ENCODE measurements at places on chromosomes 12 and 14.

DNA sequence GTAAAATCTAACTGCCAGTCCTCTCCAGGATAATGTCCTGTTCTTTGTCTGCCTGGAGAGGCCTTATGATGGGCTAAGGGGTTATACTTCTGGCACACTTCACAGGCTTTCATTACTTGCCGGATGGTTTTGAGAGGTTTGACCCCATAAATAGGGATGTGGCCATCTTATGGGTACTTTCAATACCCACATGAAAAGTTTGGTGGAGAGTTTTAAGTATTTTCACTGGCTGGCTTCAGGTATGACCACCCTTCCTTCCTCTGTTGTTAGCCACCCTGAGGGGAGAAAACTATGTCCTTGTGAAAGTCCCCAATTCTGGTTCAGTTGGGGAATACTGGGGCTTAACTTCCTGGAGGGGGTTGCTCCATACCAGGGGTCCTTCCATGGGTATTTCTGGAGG lies 54.8 kb downstream of the ASCL4 start:
- no peak for DNase-seq

- no peak for DNase-seq
Observed at GRCh38 chr12:31991815-31992214, 32.6 kb downstream of the RESF1 start.

DNA sequence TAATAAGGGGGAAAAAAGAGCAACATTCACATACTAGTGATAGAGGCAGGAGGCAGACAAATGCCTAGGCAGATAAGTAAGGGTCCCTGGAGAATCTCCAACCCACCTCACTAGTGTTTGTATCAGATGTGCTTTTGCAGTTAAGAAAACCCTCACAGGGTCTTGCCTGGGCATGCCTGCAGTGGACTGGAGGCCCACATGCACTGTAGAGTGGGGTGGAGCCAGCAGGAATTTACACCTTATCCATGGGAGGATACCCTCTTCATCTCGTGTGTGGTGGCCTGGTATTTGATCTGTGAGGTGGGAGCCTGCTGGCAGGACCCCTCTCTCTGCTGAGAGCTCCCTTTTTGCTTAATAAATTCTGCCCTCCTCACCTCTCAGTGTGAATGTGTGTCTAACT lies 238.0 kb upstream of the SLC16A7 start:
- DNase-seq, result no peak

- no peak for DNase-seq
Observed at GRCh38 chr12:32159925-32160324, 53.3 kb downstream of the BICD1 start.

GRCh38 chr12:52151837-52152783 lies 39.7 kb downstream of the KRT80 start:
- DNase-seq, result peak; percentile 43

DNA sequence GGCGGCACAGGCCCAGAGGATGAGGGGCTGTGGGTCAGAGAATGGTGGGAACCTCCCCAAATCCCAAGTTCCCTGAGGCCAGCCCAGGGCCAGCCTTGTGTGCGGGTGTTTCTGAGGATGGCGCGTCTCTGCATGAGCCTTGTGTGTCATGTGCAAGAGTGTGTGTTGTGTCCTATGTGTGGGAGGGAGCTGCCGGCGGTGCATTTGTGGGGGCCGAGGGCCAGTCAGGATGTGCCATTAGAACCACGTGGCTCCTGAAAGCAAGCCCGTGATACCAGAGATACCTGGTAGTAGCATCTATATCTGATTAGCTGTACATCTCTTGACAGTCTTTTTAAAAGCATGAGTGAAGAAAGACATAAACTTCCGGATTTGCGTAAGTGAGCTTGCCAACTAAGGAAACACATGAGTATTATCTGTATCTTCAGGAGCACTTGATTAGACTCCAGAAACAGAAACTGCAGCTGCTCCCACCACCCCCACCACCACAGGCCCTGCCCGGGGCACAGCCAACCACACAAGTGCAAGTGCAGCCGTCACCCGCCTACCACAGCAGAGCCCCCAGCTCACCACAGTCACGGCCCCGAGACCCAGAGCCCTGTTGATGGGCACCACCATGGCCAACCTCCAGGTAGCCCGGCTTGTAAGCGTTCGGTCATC lies 19.2 kb downstream of the DDX51 start:
- no peak for DNase-seq

- peak; percentile 62 for DNase-seq
Observed at GRCh38 chr14:99654235-99654985, 9.5 kb downstream of the HHIPL1 start.

DNA sequence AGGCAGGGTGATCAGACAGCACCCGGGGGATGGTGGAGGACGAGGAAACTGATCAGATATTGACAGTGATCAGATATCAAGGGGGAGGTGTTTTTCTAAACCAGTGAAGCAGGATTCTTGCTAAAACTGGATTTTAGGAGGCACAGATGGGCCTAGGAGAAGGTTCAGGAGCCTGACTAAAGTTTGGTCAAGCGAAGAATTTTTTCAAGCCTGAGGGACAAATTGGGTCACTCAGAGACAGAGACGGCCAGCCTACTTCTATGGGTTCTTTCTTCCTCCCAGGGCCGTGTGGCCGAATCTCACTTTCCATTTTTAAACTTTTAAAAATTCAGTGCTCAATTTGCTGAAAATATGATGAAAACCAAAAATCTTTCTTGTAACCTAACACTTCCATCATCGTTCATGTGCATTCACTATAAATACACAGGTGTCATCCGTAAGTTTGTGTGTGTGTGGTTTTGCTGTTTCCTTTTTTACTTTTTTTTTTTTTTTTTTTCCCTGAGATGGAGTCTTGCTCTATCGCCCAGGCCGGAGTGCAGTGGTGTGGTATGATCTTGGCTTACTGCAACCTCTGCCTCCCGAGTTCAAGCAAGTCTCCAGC lies 68.5 kb downstream of the RIN3 start:
- DNase-seq, result no peak

DNA sequence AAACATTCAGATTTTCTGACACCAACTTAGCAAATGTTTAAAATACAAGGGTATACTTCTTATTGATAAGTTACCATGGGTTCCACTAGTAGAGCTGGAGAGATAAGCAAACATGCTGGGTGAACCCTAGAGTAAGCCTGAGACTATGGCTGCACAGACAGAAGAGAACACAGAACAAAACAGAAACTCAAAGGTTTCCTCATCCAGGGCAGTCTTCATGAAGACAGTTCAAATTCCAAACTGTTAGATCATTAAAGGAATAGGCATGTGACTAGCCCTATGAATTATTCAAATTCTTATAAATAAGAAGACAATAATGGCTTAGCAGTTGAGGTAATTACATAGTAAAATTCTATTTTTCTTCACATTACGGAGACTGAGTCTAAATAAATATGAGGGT lies 28.1 kb downstream of the BTBD7 start:
- no peak for DNase-seq

DNA sequence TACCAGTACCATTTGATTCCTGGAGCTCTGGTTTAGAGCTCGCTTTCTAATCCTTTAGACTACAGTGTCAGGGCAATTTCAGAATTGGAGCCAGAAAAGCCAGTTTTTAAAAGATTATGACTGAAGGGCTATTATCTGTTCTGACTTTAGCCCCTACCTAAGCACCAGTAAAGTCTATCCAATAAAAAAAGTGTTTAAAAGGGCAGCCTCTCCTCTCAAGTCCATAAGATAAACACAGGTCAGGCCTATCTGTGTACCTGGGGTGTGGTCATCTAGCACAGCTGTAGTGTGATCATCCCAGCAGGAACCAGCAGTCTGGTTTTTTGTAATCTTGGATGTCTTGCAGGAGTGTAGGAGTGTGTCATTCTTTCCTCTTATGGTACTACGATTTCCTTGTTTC lies 6.6 kb downstream of the APPL2 start:
- DNase-seq, result no peak

DNA sequence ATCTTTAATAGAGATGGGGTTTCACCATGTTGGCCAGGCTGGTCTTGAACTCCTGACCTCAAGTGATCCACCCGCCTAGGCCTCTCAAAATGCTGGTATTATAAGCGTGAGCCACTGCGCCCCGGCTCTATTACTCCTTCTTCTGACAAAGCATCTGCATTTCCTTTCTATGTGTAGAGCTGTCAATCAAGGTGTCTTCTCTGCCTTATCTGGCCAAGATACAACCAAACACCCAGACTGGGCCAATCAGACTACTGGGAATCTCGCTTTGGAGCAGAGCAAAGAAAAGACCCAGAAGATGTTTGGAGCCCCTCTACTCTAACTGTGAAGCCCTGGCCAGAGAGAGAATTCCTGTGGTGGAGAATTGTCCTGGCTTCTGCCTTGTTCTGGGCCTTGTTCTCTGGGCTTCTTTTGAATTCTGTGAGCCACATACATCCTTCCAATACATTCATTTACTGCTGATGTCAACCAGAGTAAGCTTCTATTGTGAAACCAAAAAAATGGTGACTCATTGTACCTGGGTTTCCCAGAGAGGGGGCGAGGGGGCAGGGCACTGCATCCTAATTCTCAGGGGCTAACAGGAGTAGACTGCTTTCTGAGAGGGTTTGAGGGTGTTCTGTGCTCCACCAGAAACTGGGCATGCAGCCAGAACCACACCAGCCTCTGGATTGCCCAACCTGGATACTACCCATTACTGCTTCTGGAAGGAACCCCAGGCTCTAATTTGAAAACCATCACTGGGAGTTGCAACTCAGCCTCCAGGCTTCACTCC lies 18.8 kb upstream of the FLVCR2 start:
- peak; percentile 75 for DNase-seq

DNA sequence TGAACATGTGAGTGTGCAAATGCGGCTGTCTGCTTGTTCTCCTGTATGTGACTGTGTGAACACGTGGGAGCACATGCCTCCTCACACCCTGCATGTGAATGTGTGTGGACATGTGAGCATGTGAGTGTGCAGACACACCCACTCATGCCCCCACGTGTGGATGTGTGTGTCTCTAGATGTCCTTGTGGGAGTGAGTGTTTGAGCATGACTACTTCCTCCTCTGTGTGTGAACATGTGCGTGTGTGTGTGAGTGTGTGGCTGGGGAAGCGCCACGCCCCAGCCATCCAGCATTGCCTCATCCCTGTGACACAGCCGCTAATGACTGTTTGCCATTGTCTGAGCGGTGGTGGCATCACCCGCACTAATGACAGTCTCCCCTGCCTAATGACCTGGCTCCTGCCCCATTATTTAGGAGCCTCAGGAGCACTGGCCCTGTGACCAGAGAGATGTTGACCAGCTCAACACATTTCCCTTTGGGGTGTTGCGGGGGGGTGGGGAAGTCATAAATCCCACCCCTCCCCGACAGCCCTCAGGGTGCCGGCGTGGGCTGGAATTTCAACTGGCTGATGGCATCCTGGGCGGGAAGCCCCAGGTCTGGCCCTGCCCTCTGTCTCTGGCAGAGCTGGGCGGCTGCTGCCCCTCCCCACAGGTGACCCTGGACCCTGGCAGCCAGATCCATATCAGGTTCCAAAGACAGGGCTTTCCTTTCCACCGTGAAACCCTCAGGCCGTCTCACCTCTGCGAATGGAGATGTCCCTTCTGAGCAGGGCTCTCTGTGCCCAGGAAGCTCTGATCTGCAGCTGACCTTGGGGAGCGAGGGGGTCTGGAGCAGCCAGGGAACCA lies 11.5 kb upstream of the KRT80 start:
- DNase-seq, result no peak

DNA sequence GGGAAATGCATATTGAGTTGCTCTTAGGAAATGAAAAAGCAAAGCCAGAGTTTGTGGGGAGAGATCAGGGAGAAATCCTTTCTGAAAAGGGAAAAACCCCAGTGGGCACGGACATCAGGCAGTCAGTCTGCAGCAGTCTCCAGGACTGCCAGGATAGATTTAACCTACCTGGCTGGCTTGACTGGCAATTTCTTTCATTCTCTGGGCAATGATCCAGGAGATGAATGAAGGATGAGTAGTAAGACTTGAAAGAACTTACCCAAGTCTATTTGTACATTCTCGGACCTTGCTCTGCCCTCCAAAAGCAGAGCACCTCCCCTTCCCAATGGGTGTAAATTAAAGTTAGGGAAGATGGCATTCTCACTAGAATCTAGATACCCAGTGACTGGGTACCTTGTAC lies 42.9 kb downstream of the CMAS start:
- no peak for DNase-seq

- no peak for DNase-seq
Observed at GRCh38 chr14:34060651-34060999, 109.8 kb upstream of the EGLN3 start.

GRCh38 chr12:16796168-16796567 lies 190.2 kb upstream of the LMO3 start:
- DNase-seq, result no peak

GRCh38 chr14:75981426-75982265 lies at the start of gene TGFB3:
Gene TGFB3 (minus strand): TSS chr14:75981995. CDS start chr14:75980893, 1,102 bp downstream.
- DNase-seq, result peak; percentile 86

DNA sequence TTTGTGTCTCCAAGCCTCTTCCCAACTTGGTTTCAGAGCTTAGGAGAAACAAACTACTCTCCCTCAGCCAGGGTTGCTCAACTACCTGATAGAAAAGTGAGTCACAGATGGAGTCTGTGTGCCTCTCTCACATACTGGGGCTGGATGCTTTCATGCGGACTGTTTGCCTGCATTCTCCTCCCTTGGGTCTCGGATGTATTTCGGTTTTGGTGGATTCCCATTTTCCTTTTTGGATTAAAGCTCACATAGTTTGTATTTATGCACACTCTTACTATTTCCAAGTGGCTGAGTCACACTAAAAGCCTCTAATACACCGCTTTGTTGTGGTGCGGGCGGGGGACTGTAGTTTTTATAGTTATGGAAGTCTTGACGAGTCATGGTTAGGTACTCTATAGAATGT lies 505.4 kb downstream of the LRFN5 start:
- DNase-seq, result no peak
